A172 (cell line): ENCODE measurements at places on chromosomes 5 and 9. TPM values are rescaled to one million over a fixed set of nuclear protein-coding genes. Genes with fewer than 3 reads are reported as not detected.

SREK1IP1 gene
- 6.9 and 7.9 TPM in 2 replicates for total RNA-seq

PCDHB11 gene
- total RNA-seq: 1.7 and 2.0 TPM in 2 replicates

NPR3 gene
- total RNA-seq: 0.07 and 0.28 TPM in 2 replicates

IFNA21 gene
- total RNA-seq: not detected in 2 replicates

EEIG1 gene
- total RNA-seq: 21.4 and 23.6 TPM in 2 replicates

LCN15 gene
- total RNA-seq: not detected in 2 replicates

NMUR2 gene
- total RNA-seq: not detected in 2 replicates

IFNA5 gene
- not detected in 2 replicates for total RNA-seq

C5 gene
- 6.3 and 11.5 TPM in 2 replicates for total RNA-seq

CSF1R gene
- total RNA-seq: 0.84 and 0.96 TPM in 2 replicates
